SK-N-SH treated with all-trans-retinoic acid at 6 μM for 48 hours (cell line): ENCODE measurements at places on chromosomes 7 and 10.
A peak's percentile ranks its signal among the peaks of the same experiment; 100 is the strongest.

DNA sequence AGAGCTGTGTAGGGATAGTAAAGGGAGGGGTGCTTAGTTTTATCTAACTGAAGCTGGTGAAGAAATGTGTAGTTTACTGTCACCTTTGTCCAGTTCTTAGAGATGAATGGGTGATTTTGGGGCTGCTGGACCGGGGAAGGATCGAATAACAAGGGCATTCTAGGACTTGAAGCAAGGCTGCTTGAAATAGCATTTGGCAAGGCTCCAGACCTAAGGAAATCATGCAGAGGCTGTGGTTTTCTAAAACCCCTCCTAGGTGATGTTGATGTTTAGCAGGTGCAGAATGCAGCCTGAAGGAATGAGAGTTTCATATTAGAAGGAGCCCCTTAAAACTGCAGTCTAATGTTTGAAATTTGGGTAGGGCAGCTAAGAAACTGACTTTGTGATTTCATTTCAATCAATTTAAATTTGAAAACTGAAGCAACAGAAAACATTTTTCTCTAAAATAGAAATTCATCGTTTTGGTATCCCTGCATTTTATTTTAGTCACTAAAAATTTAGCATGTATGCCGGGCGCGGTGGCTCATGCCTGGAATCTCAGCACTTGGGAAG lies 68.5 kb downstream of the TET1 start:
- peak; percentile 83 for ATAC-seq

GRCh38 chr10:89217057-89217990 lies 10.2 kb upstream of the CH25H start:
- peak; percentile 78 for ATAC-seq

DNA sequence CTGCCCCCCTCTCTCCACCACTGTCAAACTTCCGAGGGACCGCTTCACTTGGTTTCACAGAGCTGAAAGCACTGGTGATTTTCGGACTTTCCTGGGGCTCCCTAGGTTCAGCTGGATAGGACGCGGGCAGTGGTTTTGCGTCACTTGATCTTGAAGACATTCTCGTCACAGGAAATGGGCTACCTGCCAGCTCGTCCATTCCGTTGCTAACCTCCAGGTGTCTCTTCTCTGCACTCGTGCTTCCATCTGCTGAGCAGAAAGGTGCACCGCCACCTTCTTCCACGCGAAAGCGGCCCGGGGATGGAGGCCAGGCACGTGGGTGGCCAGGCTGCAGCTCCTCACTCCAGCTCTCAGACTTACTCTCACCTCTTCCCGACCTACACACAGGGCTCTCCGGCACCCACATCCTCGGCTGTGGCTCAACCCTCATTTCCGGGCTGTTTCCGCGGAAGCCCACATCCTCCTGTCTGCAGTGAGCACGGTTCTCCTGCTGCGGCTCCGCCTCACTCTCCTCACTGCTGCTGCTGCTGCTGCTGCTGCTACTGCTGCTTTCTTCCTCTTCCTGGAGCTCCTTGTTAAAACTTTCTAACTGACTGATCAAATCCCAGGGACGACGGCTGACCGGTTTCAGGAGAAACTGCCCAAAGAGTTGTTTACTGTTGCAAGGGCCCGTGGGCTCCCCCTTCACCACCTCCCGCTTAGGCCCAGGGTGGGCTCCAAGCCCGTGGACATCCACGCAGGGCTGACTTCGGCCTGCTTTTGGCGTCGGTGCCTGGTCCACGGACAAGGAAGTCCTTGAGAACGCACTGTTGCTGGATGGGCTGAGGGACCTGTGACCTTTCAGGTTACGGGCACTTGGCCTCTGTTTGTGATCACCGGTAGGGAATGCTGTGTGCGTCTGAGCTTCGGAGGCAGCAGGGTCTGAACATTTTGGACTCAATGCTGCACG lies 32.1 kb downstream of the JCAD start:
- ATAC-seq: no peak

DNA sequence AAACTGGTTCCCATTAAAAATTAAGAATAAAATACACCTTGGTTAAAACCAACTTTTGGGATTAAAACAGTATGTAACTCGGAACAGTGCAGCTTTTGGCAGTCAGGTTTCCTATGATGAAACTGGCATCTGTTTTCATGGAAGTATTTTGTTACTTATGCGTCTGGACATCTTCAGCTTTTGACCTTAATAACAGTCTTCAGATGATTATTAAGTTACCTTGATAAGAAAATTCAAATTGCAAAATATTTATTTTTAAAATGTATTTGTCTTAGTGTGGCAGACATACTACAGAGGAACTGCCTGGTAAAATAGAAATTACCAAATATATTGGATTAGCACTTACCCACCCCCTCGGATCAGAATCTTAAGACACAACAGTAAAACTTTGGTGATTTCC lies 100.0 kb downstream of the ITGB8 start:
- peak; percentile 53; the same call in 1 of the 3 replicates for ATAC-seq

- ATAC-seq: no peak
These were observed 352.4 kb upstream of the AOAH start for GRCh38 chr7:37076668-37077067.

DNA sequence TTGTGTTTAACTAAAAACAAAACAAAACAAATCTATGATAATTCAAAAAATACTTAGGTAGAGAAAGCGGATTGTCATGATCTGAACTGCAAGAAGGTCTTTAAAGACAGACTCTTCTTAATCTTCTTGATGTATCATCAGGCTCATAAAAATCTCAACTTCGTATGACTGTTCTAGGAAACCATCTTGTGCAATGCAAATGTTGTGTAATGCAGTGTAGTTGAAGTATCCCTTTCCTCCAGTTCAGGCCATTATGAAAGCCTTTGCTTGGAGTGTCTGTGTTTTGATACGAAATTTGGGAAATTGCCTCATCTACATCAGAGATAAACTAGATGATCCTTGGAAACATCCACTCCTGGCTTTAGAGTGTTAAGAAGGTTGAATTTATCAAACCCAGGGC lies 30.9 kb downstream of the CDK1 start:
- no peak for ATAC-seq

- ATAC-seq: no peak
These were observed 146.8 kb downstream of the ARHGAP22 start for GRCh38 chr10:48457949-48458661.

DNA sequence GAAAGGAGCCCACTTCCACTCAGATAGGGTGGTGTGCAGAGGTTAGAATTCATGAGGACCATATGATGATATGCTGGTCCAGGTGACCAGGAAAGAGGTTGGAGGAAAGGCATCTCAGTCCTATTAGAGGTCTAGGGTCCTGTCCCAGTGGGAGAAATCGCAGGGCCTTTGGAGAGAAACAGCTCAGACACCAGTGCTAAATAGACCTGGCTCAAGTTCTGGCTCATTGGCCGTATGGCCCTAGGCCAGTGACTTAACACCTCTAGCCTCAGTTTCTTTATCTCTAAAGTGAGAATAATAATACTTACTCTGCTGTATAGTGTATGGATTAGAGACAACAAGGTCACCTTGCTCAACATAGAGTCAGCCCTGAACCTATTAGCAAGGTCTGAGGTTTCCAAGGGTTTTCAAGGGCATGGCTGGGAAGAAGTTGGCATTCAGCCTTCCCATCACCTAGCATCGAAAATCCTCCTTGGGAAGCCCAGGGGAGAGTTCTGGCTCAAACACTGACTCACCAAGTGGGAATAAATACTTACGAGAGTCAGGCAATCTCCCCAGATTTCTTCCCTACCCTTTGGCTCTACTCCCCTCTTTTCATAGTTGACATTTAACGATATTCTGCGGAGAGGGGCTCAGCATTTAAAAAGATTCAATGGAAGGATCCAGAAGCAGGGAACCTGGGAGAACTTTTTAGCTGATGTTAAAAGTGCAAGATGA lies 473.1 kb upstream of the PODXL start:
- peak; percentile 77 for ATAC-seq

DNA sequence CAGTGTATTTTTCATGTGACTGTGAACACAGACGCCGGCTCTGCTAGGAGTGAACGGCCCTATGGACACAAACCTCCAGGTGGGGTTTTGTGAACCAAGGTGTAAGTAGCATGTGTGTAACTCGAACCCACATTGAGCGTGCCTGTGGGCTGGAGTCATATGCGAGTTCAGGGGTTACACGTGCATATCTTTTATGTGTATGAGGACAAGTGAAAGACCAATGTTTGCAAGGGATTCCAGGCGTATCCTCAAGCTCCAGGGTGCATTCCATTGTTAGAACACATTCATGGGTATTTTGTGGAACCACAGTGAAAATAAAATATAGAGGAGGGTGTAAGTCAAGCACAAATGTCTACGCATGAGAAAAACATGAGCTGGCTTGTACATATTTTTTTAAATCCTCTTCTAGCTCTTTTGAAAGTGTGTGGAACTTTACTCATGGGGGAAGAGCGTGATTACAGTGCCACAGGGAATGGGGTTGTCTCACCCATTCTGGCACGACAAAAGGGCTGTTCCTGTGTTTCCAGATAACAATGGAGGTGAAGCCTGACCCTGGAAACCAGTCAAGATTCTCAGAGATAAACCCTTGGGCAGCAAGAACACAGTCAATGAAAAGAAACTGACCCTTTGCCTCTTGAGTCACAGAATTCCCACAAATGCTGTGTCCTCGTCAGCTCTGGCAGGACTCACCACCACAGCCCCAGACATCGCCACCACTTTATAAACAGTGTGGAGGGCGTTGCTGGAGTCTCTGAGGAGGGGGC lies 37.0 kb upstream of the GOT1 start:
- ATAC-seq: no peak; the same call in 2 of the 3 replicates

- ATAC-seq: peak; percentile 31; the same call in 2 of the 3 replicates
These were observed 25.8 kb upstream of the PCGF5 start for GRCh38 chr10:91194497-91195179.

DNA sequence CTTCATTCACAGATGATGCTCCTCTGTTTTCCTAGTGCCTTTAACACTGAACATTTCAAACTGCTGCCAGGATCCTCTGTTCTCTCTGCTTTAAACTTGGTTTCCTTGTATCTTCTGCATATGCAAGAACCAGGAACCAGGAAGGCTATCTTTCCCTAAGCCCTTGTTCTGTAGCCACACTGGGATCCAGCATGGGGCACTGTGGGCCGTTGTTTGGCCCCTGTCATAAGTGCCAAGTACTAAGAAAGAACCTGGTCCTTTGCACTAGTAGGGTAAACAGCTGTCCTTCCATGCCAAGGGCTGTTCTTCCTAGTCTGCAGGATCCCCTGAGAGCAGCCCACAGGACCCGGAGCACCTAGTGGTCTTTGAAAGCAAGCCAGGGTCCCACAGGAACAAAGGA lies 49.0 kb upstream of the TRIM8 start:
- ATAC-seq: no peak

- ATAC-seq: no peak
These were observed 31.2 kb downstream of the SMNDC1 start for GRCh38 chr10:110273474-110273873.

DNA sequence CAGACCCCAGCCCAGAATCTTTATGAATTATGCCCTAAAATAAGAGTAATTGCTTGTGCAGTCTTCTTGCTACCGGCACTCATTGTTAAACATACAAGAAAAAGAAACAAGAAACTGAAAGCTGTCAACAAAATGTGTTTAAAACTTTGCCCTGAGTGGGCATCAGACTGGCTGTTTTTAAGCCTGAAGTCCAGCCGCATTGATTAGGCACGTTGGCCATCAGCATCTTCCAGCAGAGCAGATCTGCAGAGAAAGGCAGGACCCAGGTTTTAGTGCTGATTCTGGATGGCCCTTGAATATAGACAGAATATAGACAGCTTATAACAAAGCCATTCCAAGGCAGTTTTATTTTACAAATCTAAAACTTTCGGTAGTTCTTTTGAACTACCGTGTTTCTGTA lies 102.8 kb downstream of the POLL start:
- ATAC-seq: no peak

DNA sequence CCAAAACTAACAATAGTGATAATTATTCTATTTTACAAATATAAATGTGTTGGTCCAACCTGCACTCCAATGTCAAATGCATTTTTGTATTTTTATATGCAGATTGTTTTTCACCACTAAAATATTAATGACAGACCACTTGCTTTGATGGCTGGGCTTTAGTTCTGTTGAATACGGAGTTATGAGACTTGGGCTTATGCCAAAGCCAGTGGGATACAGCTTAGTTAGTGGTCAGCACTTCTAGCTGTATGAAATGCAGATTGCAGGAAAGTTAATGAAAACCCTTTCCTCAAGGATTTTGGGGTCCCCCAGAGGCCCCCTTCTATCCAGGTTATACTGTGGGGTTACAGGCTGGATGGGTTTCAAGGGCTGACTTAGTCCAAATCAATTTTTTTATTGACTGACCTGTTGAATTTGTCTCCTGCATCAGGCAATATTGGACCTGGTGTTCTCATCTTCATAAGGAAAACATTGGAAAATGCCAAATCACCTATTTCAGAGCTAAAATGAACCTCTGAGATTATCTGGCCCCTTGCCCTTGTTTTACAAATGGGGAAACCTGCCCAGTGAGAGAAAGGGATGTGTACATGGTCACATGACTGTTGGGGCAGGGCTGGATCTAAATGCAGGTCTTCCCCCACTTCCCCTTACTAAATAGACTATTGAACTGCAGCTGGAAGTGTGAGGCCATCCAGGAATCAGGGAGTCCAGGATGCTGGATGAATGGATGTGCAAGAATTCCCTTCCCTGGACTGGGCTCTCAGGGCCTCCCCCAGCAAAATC lies 1085.3 kb downstream of the KCNMA1 start:
- no peak for ATAC-seq

- no peak for ATAC-seq
These were observed 1188.5 kb upstream of the PHF14 start for GRCh38 chr7:9785211-9785610.

GRCh38 chr7:19327018-19327417 lies 181.8 kb upstream of the FERD3L start:
- no peak for ATAC-seq

- ATAC-seq: no peak
These were observed 1015.6 kb downstream of the KCNMA1 start for GRCh38 chr10:76621886-76622620.

GRCh38 chr10:78617115-78617514 lies 451.7 kb upstream of the ZMIZ1 start:
- ATAC-seq: no peak

- no peak for ATAC-seq
These were observed 25.4 kb downstream of the NAPEPLD start for GRCh38 chr7:103123529-103123928.

GRCh38 chr10:13654118-13654830 lies 67.5 kb downstream of the PRPF18 start:
- no peak for ATAC-seq

GRCh38 chr7:134636008-134636449 lies 10.6 kb upstream of the BPGM start:
- no peak for ATAC-seq

- ATAC-seq: no peak
These were observed 90.8 kb downstream of the KIF20B start for GRCh38 chr10:89792187-89792586.

- no peak for ATAC-seq
These were observed 184.2 kb downstream of the FRMD4A start for GRCh38 chr10:14146501-14146900.
